ENCODE measurements at places on chromosomes 16 and 17.
A peak's percentile ranks its signal among the peaks of the same experiment; 100 is the strongest.

DNA sequence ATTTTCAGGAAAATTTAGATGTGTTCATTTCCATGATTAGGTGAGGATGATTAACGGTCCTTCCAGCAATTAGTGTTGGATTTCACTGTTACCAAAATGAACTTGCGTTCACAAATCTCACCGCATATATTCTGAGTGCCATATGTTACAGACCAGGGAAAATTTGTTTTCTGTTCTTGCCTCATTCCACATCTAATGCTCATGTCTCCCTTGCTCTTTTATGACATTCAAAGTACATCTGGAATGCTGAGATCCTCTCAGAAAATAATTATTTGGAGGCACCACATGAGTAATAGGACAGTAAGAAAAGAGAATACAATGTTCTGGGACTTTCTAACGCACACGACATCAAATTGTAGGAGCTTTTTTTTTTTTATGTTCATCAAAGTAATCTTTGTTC lies 406.5 kb downstream of the SHISA9 start:
- DNase-seq, result no peak

- no peak for DNase-seq
These were observed 96.9 kb upstream of the ZNF750 start for GRCh38 chr17:82936768-82937171.

DNA sequence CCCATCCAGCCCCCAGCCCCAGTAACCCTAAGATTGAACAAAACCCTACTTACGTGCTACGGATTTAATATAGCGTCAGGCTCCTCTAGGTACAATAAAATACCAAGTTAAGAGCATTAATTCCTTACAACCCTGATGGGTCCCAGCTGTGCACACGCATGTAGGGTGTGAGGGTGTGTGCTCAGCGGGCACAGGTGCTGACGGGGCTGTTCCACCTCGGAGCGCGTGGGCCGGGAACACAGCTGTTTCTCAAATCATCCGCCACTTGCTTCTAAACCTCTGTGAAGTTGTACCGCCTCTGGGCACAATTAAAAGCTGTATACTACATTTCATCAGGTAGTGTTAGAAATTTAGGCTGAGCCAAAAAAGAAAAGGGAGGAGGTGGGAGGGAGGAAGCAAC lies 478.6 kb downstream of the MAF start:
- DNase-seq, result no peak

GRCh38 chr17:36667922-36668321 lies 66.5 kb downstream of the MRM1 start:
- no peak for DNase-seq

DNA sequence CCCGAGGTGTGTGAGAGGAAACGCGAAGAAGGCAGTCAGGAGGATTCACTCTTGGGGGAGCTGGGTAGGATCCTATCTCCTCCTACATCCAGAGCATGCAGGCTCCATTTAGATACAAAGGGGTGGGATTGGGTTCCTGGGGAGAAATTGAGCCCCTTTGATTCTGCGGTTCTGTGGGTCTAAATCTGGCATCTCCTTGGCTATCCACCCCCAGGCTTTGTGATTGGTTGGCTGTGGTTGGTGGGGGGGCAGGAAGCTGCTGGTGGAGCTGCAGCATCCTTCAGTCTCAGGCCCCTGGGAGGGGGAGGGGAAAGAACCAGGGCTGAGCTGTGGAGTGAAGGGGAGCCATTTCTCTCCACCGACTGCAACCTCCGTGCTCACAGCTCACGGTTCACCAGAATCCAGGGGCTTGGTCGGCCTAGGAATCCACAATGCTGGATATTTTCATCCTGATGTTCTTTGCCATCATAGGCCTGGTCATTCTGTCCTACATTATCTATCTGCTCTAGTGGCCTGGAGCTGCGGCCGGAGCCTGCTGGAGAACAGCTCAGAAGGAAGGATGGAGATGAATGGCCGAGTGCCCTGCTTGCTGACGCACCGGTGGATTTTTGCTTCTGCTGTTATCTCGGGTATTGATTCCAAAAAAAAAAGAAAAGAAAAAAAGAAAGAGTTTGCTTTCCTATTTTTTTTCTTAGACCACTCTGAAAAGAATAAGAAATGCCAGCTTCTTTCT lies at the start of gene LASP1NB:
LASP1NB (plus strand) TSS at position 352 of the 733 bp plus-strand sequence.
- DNase-seq, result no peak

DNA sequence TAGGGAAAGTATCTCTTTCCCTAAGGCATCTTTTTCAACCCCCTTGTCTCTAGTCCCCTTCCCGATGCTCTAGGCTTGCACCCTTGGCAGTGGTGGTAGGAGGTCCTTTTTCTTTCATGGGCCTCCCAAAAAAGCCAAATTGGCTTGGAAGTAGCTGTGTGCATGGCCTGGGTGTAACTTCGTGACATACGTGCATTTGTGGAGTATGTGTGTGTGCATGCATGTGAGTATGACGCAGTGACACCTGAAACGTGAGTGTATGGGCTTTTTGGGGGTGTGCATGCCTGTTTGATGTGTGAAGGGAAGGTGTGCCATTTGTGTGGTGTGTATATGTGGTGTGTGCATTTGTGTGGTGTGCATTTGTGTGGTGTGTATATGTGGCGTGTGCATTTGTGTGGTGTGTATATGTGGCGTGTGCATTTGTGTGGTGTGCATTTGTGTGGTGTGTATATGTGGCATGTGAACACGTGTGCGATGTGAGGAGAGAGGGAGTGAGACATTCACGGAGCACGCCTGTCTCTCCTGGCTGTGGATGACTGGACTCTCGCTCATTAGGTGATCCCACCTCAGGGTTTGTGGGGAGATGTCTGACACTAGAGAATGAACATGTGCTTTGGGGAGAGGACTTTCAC lies 15.7 kb downstream of the IGFBP4 start:
- DNase-seq, result no peak

GRCh38 chr16:63066552-63066951 lies 1030.3 kb upstream of the CDH8 start:
- DNase-seq, result no peak

DNA sequence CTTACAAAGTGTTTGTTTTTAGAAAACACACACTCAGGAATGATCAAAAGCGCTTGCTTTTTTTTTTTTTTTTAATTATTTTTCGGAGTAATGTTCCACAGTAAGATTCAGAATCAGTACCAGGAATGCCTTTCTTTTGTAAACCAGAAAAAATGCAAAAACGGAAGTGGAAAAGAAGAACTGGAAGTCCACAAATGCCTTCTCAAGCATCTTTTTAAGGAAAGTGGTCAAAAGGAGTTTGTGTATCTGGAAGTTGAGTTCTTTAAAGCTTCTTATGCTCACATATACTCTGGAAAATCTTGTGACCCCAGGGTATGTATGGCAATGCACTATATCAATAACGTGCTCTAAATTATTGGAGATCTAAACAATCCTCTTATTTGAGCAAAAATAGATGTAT lies 126.0 kb downstream of the ABCA8 start:
- DNase-seq, result no peak

DNA sequence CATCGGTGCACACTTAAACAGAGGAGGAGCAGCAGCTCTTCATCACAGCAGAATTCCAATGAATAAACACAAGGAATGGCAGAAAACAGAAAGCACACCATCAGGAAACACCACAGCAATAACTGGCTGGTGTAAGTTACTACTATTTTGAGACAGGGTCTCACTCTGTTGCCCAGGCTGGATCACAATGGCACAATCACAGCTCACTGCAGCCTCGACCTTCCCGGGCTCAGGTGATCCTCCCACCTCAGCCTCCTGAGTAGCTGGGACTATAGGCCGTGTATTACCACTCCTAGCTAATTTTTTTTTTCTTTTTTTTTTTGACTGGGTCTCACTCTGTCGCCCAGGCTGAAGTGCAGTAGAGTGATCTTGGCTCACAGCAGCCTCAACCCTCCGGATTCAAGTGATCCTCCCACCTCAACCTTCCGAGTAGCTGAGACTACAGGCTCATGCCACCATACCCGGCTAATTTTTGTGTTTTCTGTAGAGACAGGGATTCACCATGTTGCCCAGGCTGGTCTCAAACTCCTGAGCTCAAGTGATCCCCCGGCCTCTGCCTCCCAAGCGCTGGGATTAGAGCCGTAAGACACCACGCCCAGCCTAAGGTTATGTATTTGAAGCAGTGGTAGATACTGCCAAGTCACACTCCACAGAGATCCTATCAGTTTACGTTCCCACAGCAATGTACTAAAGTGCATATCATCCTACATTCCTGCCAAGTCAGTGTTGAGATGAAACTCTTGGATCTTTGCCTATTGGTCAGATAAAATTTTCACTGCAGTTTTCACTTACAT lies 20.7 kb downstream of the TRAP1 start:
- no peak for DNase-seq

DNA sequence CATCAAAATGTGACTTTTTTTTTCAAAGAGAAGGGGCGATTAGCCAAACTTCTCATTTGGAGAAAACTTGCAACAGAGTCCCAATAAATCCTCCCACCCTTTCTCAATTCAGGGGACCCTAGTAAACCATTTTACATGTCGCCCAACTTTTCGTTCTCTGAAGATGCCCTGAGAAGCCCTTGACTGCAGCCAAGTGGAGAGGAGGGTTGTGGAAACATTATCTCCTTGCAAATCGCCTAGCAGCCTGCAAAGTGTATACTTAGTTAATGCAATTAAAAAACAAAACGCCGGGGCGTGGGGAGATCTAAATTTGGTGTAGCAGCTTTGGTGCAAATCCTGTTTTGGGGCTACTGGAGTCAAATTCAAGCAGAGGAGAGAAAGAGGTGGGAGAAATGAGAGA lies 1.2 kb upstream of the SHISA9 start:
- DNase-seq, result no peak

GRCh38 chr17:51189628-51190027 lies 23.4 kb downstream of the NME2 start:
- no peak for DNase-seq

DNA sequence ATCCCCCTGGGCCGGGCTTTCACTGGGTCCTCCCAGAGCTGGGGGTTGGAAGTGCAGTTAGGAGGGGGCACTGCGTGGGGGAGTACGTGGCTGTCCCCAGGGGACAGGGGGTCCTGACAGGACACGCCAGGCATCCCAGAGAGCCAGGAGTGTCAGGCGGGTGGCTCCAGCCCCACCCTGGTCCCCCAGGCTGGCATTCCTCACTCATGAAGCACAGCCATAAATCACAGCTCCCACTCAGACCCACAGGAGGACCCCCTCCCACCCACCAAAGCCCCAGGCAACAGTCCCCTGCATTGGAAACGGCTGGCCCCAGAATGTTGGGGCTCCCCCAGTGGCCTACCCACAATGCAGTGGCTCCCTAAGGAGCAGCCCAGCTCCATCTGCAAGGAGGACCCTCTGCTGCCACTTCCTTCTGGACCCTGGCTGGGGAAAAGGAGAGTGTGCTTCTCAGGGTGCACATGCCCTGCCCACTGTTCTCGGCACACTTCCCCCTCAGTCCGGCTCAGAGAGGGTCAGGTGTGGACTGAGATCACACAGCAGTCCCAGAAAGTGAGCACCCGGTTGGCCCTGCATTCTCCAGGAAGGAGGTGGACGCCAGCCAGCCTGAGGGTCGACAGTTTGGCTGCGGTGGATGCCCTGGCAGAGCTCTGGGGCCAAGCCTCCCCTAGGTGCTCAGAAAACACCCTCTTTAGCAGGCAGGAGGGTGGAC lies 7.3 kb upstream of the FOXN1 start:
- no peak for DNase-seq

- peak; percentile 56 for DNase-seq
These were observed at the start of the genes NPLOC4 and TSPAN10 for GRCh38 chr17:81636505-81637288. Gene NPLOC4 (minus strand): TSS chr17:81637112. CDS start chr17:81636930, 182 bp downstream. Gene TSPAN10 (plus strand): TSS chr17:81637196. CDS start chr17:81642413, 5,217 bp downstream.

DNA sequence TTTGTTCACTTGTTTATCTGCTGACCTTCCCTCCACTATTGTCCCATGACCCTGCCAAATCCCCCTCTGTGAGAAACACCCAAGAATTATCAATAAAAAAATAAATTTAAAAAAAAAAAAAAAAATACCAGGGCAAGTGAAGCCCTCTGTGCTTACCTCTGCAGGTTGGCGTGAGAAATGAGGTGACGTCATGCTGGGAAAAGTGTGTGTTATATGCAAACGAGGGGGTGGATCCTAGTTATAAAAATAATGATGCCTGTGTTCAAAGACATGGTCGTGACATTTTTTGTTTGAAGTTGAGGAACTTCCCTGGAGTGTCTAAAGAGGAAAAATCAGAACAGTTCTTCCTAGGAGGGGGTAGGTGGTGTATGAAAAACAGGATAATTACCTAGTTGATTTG lies 20.2 kb downstream of the TMC7 start:
- DNase-seq, result no peak

DNA sequence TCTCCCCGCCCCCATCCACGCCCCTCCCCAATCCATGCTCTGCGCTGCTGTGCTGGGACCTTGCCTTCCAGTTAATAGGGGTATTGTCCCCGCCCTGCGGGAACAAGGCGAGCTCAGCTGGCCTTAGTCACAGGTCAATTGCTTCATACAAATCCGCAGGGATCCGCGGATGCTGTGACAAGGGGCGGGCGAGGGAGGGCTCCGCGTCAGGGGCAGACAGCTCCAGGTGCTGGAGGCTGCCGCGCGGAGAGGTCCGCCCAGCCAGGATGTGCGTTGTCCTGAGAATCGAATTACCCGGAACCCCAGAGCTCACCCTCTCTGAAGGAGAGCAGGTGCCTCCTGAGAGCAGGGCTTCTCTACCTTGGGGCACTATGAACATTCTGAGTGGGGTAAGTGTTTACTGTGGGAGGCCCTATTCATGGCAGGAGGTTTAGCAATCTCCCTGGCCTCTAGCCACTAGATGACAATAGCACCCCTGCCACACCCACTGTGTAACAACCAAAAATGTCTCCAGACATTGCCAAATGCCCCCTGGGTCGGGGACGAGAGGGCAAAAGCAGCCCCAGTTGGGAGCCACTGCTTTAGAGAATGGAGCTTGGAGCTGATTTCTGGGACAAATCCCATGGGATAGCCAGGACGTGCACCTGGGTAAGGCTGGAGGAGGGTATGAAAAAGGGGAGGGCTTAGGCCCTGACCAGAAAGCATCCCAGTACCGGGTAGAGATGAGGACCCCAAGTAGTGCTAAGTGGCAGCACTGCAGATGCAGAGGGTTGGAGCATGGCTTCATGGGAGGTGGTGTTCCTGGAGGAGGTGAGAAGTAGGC lies 138.2 kb downstream of the CYLD start:
- no peak for DNase-seq

DNA sequence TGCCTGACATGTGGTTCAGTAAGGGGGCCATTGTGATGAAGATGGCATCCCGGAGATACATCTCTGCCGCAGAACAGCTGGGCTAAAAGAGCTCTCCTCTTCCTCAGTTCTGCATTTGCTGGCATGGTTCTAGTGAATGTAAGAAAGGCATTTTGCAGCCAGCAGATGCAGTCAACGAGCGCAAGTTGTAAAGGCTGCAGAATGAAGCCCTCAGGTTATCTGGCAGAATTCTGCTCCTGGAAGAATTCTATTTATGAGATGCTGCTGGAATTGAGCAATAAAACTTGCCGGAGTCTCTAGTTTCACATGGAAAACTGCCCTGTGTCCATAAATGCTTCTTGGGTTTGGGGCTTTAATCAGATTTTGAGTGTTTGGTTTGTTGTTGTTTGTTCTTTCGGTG lies 176.8 kb upstream of the HSBP1 start:
- DNase-seq, result no peak

Data from substantia nigra (tissue), 51 donors.